ENCODE measurements at places on chromosomes 12 and 14.
A peak's percentile ranks its signal among the peaks of the same experiment; 100 is the strongest.

- peak; percentile 67 for DNase-seq
These were observed 39.9 kb downstream of the PRPF40B start for GRCh38 chr12:49662998-49663843.

DNA sequence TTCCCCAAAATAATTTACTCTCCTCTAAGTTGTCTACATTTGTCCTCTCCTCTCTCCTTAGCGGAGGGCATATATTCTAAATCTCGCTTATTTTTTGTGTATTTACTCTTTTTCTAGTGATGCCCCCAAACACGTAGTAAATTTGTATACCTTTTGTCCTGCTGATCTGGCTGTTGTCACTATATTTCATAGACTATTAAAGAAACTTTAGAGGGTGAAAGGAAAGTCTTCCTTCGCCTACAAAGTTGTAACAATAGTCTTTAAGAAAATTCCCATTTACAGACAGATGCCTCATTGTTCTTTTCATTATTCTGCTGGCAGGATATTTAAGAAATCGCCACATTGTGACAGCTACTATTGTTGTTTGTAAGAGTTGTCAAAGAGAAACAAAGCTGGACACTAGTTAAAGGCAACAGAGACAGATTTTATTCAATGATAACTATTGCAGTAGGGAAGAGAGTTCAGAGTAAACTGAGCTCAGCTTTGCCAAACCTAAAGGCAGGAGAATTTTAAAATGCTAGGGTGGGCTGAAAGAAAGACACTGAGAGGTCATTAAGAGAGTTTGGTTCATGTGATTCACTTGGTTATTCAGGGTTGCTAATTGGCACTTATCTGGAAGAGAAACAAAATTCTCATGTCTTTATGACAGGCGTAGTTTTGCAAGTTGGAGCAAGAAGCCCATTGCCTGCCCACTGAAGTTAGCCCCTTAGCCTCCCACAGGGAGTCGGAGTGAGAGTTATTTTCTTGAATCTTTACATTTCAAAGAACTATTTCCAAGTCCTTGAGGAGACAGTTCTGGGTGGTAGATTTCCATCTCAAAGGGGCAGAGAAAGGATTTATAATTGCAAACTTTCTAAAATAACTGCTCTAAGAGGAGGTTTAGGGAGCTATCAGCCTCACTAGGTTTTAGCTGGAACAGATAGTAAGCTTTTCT, 1272.5 kb upstream of the SEL1L start:
- DNase-seq = no peak

DNA sequence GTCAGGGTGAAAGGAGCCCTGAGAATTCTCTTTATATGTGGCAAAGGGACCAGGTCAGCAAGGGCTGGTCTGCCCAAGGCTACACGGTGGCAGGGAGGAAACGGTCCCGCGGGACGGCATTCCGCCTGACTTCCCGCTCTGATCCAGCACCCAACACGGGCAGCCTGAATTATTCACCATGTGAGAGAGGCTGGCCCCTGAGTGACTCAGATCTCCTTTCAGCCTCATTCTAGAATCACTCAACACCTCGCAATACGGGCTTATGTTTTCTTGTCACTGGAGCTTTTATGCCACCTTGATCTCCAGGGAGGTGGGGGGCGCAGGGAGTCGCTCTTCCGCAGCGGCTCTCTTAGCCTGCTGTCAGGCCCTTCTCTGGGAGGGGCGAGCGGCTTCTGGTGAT, 8.5 kb downstream of the LRTM2 start:
- no peak for DNase-seq

- no peak for DNase-seq
These were observed 39.4 kb downstream of the STAB2 start for GRCh38 chr12:103626498-103626897.

- DNase-seq = peak; percentile 16
These were observed 877 bp downstream of the BAG5 start for GRCh38 chr14:103561381-103562178.

DNA sequence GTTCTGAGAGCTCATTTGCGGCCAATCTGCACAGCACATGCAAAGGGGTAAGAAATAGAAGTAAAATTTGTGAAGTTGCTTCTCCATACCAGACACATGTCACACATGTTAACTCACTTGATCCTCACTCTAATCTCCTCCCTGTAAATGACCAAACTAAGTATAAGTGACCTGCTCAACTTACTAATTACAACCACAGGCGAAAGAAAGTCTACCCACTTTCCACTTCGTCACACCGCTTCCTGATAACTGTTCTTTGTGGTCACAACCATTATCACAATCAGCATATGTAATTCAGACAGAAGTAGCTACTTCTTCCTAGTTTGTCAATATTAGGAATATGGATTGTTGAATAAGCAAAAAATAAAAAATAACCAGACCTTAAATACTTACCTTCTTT, 293.7 kb upstream of the CLEC14A start:
- DNase-seq = no peak

DNA sequence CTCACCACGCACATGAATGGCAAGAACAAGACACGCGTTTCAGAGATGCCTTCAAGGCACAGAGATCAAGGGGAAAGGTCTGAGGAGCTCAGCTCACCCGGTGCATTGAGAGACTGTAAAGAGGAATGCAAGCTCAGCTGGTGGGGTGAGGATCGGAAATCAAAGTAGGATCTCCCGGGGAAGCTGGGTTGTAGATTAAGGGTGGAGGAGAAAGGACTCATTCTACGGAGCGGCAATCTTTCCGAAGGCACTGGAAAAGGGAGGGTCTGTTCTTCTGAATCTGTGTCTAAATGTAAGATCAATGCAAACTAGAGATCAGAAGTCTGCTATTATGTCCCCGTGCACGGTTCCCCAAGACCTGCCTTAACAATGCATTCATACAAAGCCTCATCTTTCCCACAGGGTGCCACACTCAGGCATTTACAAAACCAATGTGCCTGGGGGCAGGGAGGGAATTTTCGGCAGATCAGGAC, 41.6 kb upstream of the PYGL start:
- DNase-seq = no peak

Data from T-helper 22 cell (primary cell).